ENCODE measurements at places on chromosomes 1 and 21.

DNA sequence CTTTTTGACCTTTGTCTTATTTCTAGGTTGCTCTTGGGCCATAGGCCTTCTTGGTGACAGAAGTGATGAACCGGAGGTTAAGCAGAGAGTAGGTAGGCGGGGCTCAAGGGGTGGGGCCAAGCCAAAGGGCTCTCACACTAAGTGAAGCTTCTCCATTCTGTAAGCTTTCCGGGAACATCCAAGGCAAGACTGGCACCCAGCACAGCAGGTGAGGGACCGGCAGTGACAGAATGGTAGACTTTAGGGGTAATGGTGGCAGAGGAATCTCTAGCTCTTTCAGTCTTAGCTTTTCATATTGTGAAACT, at the start of gene TNFAIP8L2:
TSS of gene TNFAIP8L2 (plus strand) at position 135 of the 305 bp plus-strand sequence. CDS start 2,049 bp downstream, outside the sequence.
- DNase-seq = peak; percentile 69

DNA sequence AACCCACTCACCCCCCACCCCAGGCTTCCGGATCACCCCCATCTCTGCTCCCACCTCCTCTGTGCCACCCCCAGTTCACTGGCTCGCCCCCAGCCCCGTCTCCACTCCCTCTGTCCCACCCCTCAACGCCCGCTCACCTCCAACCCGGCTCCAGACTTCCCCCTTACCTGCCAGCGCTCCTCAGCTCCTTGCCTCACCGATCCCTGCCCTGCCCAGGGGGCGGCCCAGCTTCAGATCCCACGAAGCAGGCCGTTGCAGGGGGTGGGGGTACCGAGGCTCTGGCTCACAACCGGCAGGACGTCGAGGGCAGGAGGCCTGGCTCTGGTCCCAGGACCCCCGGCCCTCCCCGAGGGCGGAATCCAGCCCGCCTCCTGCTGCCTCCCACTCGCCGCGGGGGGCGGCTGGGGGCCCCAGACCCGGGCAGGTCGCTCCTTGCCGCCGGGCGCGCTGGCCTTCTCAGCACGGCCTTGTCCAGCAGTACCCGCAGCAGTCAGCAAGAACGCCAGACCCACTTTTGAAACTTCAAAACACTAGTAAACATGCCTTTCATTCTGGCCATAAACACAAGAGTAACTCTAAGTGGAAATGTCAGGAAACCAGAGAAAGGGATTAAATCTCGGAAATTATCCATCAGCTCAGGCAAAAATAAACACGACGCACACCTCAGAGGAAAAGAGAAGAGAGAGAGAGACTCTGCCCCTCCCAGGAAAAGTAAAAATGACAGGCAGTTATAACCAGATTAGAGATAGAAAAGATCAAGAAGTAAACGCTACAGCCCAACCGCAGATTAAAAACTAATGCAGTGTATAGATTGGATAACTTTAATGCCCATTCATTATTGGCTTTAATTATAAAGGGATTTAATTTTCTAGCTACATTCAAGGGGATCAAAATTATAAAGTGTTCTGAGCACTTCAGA, 1.0 kb upstream of the FAM89A start:
- DNase-seq = no peak

- DNase-seq = no peak
Measured at GRCh38 chr1:84078842-84079202, 65.2 kb upstream of the PRKACB start.

- DNase-seq = no peak
Measured at GRCh38 chr1:41882068-41882477, 36.6 kb downstream of the HIVEP3 start.

GRCh38 chr1:231611851-231612250, 14.7 kb upstream of the DISC1 start:
- DNase-seq = no peak

DNA sequence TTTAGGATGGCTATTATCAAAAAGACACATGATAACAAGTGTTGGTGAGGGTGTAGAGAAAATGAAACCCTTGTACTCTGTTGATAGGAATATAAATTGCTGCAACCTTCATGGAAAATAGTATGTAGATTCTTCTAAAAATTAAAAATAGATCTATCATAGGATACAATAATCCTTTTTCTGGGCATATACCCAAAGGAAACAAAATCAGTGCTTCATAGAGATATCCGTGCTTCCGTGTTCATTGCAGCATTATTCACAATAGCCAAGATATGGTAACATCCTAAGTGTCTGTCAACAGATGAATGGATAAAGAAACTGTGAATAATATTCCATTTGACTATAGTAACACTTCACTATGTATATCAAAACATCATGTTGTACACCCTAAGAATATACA, 106.7 kb downstream of the MIS18A start:
- DNase-seq = no peak

DNA sequence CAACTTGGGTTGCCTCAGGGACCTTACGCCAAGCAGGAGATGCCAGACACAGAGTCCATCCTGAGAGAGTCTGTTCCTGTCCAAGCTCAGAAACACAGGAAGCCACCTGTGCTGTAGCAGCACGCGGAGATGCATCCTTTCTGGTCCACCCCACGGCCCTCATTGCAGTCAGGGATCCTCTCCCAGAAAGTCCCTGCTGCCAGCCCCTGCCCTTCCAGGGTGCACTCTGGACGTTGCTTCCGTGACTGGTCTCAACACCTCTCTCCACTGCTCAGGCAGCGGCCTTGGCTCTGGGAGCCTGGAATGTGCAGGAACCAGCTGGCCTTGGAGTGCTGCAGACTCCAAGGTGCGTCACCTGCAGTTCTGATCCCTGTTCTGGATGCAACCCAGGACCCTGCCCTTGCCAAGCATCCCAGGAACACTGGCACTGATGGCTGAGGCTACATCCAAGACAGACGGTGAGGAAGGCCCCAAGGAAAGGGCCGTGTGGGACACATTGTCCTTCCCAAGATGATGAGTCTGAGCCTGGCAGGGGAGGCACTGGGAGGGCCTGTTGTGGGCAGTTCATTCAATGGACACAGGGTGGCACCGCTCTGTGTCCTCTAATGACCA, 21.7 kb upstream of the COL6A1 start:
- DNase-seq = no peak

DNA sequence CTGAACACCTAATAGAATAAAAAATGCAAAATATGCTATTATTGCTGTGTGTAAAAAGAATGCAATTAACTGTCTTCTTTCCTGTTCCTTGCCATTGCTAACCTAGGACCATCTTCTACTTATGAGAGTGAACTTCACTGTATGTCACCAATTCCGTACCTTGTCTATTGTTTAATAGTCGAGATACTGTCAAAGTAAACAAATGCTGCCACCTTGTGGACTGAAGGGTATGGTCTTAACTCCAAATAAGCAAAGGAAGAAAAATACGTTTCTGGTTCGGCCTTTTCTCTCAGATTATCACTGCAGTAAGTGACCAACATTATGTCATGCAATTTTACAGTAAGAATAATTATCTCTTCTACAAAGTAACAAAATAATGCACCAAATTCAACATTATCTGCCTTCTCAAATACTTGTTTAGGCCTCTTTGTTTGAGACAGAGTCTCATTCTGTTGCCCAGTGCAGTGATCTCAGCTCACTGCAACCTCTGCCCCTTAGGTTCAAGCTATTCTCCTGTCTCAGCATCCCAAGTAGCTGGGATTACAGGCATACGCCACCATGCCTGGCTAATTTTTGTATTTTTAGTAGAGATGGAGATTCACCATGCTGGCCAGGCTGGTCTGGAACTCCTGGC, 133.4 kb downstream of the COP1 start:
- peak; percentile 78 for DNase-seq

- no peak for DNase-seq
Measured at GRCh38 chr1:87814573-87814972, 485.9 kb downstream of the LMO4 start.

GRCh38 chr1:25675729-25676476, 59.3 kb downstream of the MAN1C1 start:
- DNase-seq = no peak

Measured in Kasumi-1 (cell line).